Stimulated activated CD4-positive, alpha-beta T cell treated with anti-CD3 and anti-CD28 coated beads, Interleukin-1b, Interleukin-23, amount 100 ng/mL, for 1 hour (primary cell): ENCODE measurements at places on chromosomes 5 and 9.
A peak's percentile ranks its signal among the peaks of the same experiment; 100 is the strongest.

DNA sequence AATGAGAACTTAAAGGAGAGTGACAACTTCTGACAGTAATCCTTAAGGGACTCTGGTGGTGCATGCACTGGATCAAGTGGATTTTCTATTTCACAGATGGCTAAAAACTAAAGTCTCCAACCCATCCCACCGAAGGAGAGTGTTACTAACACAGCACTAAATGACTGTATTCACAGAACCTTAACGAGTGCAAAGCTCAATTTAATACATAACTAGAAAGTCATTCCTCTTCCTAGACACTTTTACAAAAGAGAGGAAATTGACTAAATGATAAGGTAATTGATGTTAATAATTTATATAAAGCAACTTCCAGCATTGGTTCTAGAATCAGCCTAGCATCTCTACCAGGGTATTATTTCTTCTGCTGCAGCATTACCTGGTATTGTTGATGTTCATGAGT lies 189.8 kb downstream of the ADAMTS12 start:
- no peak for DNase-seq

DNA sequence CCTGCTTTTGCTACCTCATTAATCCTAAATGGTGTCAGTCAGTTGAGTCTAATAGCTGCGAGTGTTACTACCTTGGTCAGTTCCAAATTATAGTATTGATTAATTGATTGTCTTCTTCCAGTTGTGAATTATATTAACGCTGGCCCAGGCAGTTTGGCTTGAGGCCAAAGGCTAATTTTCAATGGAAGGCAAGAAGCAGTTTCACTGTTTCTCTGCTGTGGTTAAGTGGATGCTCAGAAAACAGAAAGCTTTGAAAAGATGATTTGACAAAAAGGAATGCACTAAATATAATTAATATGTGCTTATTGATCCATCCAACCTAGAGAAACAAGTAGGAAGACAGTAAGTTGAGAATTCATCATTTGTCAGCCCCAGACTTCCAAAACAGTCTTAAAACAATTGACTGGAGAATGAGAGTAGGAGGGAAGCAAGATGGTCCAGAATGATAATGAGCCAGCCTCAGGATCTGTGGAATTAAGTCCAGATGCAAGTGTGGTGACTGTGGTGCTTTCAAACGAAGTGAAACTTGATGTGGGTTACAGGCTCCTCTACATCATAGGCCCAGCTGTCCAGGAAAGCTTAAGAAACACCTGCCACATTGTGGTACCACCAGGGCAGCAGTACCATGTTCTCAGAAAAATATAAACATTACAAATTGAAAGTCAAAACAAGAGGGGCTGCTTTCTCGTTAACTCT lies 1371.0 kb upstream of the DMAC1 start:
- no peak for DNase-seq

GRCh38 chr5:147453875-147454814 lies 55.7 kb downstream of the DPYSL3 start:
- DNase-seq = peak; percentile 12

DNA sequence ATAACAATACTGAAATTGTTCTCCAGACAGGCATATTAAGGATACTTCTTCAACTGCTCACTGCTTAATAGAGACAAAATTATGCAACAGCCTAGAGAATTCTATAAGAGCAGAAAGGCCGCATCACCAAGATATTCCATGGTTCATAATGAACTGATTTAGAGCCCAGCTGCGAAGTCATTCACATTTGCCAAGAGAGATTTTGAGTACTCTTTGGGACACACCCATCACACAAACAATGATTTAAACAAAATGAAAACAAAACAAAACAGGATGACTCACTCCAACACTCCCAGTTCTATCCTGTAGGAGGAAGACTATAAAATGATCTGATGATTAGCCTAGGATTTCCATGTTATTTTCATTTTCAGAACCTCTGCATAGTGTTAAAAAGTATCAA lies 145.7 kb upstream of the GNA14 start:
- no peak for DNase-seq

DNA sequence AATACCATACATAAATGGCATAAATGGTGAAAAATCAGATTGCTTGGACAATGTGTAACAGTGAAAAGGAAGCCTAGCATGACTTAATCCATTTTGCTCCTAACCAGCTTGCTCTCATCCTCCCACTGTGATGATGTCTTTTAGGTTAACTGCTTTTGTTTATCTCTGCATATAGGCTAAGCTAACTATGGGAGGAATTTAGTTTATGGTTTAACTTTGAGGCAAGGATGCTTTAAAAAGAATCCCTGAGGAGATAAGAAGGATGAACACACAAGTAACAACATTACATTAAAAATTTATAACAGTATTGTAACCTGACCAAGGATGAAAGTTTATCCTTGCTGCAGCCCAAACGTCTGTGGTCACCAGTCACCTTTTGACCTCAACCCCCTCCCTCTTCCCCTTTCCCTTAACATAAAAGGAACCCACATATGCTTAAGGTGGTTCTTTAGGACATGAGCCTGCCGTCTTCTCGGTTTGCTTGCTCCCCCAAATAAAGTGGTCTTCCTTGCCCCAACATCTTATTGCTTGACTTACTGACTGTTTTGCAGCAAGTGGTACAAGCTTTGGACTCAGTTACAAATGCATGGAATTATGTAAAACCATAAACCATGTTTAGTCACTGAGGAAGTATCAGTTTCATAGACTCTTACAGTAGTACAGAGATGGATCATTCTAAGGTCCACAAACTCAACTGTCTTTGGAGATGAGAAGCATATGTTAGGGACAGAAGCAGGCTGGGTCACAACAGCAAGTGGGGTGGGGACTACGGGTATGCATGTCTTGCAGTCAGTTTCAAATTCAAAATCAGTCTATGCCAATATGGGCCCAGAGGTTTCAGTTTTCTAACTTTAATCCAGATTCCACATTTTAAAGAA lies 31.3 kb downstream of the AGXT2 start:
- DNase-seq = no peak

- no peak for DNase-seq
Measured at GRCh38 chr5:155389498-155389897, 375.9 kb downstream of the KIF4B start.

- no peak for DNase-seq
Measured at GRCh38 chr5:107894361-107894760, 223.6 kb upstream of the EFNA5 start.

DNA sequence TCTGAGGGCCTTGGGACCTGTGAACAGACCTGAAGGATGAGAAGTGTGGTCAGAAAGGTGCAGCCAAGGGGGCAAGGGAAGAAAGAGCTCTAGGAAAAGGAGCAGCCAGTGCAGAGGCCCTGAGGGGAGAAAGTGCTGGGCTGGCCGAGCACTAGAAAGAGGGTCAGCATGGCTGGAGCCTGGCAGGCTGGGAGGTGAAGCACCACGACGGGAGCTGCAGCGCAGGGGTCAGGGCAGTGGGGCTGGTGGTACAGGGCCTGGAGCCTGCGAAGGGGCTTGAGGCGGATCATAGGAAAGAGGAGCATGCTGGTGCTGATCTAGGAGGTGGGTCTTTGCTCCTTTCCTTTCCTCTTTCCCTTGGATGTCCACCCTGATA lies 9.1 kb upstream of the SYNPO start:
- DNase-seq = no peak

GRCh38 chr9:93629920-93630319 lies 53.5 kb downstream of the PHF2 start:
- no peak for DNase-seq

DNA sequence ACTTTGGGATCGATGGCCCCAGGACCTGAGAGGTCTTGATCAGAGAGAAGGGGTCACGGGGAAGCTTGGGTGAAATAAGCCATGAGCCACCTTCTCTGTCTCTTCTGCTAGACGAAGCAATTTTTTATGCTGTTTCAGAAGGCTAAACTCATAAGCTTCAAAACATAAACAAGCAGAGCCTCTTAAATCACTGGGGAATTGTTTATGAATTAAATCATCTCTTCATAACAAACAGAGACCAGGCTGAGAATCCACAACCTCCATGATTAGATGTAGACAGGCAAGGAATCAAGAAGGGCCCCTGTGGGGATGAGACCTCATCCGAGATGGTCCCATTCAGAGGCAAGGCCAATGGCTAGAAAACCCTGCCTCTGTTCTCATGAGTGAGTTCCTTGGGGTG lies 21.7 kb upstream of the TCOF1 start:
- DNase-seq = no peak

GRCh38 chr9:106879439-106879882 lies 16.5 kb downstream of the ZNF462 start:
- DNase-seq = no peak

DNA sequence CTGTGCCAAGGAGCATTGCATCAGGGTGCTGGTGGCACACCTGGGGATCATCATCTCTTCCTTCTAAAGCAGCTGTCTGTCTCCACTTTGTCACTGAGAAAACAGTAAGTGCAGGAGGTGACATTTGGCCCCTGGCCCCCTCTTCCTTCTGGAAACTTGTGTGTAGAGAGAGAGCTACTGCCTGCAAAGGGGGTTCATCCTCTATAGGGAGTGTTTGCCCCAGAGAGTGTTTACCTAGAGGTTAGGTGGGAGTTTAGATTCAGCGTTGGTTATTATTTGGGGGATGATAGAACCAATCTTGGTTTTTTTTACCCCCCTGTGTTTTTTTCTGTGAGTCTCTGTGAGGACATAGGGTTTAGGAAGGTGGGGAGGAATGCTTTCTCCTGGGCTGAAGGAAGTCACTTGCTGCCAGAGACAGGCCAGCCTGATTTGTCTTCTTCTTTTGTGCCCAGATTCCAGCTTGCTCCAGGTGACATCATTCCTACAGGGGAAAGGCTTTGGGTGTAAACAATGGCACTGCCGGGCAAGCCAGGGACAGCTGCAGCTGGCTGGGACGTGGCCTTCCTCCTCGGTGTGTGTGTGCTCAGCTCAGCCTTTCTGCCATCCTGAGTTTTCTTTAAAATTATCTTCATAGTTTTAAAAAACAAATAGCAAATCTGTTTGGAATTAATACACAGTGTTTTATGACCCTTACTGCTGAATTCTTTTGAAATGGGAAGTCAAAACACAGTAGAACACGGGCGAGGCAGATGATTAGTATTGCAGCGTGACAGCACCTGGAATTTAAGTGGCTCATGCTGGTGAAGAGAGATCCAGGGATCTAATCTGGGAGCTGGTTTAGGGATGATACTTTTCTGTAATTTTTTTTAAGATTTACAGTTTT lies 24.5 kb downstream of the PRRC2B start:
- no peak for DNase-seq

DNA sequence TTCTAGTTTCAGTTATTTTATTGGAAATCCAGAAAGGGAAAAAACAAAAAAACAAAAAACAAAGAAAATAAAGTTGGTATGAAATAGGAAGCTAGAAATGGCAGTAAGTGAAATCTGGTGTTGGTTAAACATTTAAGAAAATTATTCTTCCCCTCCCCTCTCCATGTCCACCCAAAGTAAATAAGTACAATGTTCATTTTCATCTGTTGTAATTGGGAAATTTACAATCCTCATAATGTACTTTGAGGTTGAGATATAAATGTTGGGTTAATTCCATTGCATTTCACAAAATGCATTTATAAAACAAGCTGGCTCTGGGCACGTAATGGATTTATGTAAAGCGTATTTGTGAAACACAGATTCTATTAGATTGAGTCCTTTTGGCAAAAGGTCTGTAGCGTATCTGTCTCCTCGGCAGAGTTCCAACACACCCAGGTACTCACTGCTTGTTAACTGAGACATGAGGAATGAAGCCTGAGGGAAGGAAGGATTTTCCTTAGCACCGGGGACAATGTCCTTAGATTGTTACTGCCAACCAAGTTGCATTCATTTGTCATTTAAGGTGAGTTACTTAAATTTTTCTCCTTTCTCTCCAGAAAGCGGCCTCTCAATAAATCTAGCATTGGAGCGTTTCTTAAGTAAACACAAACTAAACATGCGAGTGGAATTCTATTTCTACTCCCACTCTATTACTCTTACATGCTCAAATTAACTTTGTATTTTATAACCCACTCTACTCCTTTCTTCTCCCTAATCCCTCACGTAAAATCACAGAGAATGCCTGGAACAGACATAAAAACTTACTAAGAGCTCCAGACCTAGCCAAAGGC lies 912.3 kb upstream of the WWC1 start:
- DNase-seq = no peak
